ENCODE measurements at places on chromosomes 6 and 20. TPM values are rescaled to one million over a fixed set of nuclear protein-coding genes. Genes with fewer than 3 reads are reported as not detected.

The CENPQ gene
- total RNA-seq: 3.8 TPM

DNA sequence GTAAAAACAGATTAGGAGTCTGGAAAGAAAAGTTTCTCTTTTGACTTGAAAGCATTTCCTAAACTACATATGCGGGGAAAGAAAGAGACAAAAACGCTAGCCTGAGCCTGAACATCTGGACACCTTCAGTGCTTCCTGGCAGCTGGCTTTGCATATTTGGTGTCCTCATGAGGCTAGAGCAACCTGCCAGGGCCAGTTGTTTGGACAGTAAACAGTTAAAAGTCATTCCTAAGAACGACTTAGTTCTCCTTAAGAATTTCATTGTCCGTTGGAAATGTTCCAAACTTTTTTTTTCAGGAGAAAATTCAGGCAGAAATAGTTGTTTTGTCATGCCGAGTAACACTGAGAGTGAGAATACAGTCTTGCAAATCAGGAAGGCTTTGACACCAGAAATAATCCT, 199.8 kb downstream of the SMOC2 start:
- no peak for DNase-seq

GRCh38 chr6:136846046-136846445, 23.7 kb downstream of the PEX7 start:
- DNase-seq: no peak

GRCh38 chr6:129852257-129852858, 8.8 kb downstream of the TMEM244 start:
- DNase-seq: no peak
